Esophagus muscularis mucosa (tissue), 4 donors: ENCODE measurements at places on chromosomes 3 and 15. TPM values are rescaled to one million over a fixed set of nuclear protein-coding genes. Genes with fewer than 3 reads are reported as not detected.

DNA sequence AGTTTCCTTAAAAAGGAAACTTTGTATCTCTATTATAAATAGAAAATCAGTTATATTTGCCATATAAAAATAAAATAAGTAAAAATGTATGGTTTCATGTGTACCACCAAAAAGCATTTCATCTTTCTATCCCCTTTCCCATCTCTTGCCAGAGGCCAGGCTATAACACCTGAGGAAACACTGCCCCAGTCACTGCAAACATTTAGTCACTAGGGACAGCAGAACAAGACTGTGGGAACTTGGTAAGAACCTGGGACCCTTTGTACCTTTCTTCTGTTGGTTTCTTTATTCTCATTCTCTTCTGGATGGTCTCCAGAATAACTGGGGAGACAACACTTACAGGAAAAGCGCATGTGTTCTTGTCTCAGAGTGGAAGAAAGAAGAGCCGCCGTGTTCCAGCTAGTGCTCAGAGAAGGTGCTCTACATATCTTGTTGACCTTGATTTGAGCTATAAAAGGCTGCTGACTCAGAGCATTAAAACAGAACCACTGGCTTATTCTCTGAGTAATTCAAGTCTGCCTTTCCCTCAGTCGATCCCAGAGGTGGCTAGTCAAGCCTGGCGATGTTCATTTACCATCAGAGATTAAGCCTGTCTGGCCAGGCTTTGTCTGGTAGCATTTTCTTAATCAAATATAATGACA, 361.6 kb downstream of the RBMS3 start:
- DNase-seq: no peak

MED12L gene
- total RNA-seq: 0.42 TPM

- DNase-seq: no peak
Observed at GRCh38 chr3:111415018-111415417, 127.0 kb upstream of the CD96 start.

- no peak for DNase-seq
Observed at GRCh38 chr3:57972531-57973111, 35.6 kb upstream of the FLNB start.

GRIP2 gene
- total RNA-seq: 0.50 TPM

DNA sequence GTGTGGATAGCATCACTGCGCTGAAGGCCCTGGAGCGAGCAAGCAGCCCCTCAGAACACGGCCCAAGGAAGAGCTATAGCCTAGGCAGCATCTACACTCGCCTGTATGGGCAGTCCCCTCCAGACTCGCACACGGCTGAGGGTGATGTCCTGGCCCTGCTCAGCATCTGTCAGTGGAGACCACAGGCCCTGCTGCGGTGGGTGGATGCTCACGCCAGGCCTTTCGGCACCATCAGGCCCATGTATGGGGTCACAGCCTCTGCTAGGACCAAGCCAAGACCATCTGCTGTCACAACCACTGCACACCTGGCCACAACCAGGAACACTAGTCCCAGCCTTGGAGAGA, 20.5 kb downstream of the ATRIP start:
- no peak for DNase-seq

DNA sequence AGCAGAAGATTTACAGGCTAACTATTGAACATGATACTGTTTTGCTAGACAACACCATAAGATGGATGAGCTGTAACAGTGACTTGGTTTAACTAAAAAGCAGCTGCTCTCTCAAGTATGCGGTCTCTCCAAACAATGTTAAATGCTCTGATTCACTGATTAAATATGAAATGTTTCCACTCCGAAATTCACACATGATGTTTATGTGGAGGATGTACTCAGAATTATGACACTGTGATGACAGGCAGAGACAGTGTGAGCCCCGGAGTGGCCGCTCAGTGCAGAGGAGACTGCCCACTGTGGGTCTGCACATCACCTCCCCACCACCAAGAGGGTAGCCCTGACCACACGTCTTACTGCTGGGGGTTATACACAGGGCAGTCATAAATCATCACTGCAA, 83.9 kb upstream of the MEX3B start:
- no peak for DNase-seq

- no peak for DNase-seq
Observed at GRCh38 chr15:98322581-98322980, 325.8 kb upstream of the IGF1R start.

- no peak for DNase-seq
Observed at GRCh38 chr3:101861212-101861788, 12.0 kb downstream of the NFKBIZ start.

ZNF501 gene
- 5.1 TPM for total RNA-seq

DNA sequence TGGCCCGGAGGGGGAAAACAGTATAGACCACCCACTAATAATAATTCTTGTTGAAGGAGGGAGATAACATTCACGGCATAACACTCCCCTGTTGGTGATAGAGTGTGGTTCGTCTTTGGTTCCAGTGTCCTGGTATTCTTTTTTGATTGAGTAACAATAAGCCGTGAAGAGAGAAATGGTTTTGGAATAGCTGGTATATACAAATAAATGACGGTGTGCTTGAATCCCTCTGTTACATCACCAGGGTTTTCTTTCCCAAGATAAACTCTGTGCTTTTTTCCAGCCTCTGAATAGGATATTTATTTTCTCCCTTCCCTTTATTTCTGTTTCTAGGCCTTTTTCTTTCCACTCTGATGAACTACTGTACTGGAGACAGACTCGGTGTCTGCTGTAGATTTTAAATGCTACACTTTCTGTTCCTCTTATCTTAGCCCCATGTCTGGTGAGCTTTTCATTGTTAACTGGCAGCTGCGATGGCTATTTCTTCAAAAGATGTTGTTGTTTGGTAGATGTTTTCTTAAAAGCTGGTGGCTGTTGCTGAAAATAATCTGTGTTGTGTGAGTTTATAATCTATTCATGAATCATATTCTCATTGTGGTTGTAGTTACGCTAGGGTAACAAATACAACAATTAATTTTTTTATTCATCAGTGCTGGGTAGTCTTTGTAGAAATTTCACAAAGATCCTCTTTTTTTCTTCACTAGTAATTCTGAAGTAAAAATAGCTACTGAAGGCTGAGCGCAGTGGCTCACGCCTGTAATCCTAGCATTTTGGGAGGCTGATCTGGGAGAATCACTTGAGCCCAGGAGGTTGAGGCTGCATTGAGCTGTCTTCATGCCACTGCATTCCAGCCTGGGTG, 15.5 kb upstream of the SCAANT1 start:
- no peak for DNase-seq

DNA sequence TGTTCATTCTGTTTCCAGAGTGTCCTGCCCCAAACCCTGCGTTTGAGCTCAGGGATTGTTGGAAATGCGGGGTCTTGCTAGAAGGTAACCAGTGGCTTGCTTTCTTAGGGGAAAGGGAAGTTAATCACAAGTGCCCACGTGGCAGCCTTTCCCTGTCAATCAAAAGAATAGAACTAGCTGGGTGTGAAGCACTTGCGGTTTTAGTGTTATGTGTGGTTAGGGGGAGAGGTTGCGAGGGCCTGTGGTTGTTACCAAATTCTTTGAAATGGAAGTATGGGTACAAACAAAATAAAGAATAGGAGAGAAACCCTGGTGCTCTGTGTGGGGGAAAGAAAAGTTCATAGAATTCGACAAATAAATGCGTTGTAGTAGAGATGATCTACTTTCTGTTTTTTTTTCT, 67.6 kb downstream of the FNDC3B start:
- DNase-seq: no peak

NSUN3 gene
- 7.4 TPM for total RNA-seq

TIMMDC1 gene
- 59.0 TPM for total RNA-seq

P4HTM gene
- 46.4 TPM for total RNA-seq

- no peak for DNase-seq
Observed at GRCh38 chr15:85702321-85703101, 92.2 kb downstream of the KLHL25 start.

DNA sequence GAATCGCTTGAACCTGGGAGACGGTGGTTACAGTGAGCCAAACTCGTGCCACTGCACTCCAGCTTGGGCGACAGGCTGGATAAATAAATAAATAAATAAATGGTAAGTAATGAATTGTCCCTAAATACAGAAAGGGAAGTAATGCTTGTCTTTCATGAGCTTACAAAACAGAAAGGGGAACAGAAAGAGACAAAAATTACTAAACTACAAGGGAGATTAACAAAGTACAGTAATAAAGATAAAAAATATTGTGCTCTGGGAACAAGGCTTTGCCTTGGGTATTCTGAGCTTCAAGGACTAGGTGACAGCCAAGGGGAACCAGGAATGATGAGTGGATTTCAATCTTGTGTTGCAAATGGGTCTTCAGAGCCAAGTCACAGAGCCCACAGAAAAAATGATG, 9.2 kb upstream of the HLTF start:
- DNase-seq: no peak

SLCO2A1 gene
- 8.3 TPM for total RNA-seq

DNA sequence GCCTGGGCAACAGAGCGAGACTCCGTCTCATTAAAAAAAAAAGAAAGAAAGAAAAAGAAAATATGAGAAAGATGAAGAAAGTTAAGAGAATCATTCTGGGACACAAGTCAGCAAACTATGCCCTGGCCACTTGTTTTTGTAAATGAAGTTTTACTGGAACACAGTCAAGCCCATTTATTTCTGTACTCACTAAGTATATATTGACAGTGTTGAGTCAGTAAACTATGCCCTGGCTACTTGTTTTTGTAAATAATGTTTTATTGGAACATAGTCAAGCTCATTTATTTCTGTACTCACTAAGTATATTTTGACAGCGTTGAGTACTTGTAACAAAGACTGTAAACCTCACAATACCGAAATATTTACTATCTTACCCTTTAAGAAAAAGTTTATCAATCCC, 42.2 kb upstream of the SIN3A start:
- DNase-seq: no peak

TF gene
- under 0.01 TPM for total RNA-seq

DNA sequence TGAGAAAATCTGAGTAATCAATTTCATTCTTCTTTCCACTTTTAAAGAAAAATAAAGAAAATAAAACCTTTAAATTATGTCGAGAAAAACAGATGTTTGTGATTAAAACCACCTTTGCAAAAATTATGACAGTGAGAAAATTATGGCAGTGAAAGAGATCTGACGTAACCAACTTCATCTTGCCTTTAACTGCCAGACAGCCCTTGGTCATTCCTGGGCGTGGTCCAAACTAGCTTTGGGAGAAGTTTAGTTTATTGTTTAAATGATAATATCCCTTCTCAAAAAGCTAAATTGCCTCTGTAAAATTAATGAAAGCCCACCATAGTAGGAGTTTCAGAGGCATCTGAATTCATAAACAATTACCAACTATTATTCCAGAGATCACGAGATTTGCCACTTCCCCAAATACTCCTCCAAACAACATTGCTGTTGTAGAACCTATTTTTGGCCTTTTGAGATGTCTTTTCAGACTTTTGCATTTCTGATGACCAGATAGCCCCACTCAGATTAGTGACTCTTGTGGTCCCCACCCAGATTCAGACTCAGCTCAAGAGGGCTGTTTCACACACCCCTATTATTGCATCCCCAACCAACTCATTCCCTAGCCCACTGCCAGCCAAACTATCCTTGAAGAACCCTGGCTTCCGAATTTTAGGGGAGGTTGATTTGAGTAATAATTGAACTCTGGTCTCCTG, 664.4 kb upstream of the CBLB start:
- DNase-seq: no peak

NR1I2 gene
- not detected for total RNA-seq

DNA sequence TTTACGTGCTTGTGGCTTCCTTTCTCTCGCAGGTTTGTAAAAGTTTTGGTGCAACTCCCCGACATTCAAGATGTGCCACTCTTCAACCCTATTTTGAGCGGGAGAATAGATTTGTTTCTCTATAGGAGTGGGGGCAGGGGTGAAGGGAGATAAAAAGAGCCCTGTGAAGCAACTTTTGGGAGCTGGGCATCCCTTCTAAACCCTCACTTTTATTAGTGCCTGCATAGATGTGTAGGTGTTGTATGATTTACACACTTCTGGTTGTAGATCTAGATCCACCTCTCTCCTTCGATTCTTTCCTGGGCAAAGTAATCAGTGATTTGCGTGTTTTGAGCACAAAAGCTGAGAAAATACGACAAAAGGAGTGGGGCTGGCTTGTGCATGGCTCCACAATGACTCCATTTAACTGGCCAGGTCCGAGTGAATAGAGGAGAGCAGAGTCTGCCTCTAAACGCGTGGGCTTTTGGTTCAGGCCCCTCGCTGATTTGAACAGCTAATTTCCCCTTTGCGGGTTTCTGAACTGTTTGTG, 17.7 kb downstream of the SOX2 start:
- no peak for DNase-seq

GRCh38 chr3:185172086-185173049, 19.5 kb upstream of the C3orf70 start:
- DNase-seq: no peak

DNA sequence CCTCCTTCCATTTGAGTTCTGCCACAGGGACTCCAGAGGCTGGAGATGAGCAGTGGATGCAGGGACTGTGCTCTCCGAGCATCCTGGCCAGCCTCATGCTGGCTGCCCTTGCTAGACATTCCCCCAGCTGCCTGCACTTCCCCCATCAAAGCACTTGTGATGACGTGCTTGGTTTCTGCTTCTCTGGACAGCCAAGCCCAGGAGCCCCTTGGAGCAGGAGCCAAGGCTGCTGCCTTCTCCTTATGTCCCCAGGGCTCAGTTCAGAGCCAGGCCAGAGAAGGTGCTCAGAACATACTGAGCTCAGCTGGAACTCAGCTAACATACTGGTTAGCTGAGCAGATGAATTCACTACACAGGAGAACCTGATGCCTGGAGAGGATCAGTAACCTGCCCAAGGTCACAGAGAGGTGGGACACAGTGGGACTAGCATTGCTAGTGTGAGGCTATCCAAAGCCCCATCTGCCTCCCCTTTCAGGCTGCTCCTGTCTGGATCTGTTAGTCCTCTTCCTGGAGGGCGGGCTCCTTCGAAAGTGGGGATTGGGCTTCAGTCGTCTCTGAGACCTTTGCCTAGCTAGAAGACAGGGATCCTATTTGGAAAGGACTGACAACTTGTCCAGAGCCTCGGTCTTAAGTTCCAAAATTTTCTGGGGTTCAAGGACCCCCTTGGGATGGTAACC, 4.3 kb downstream of the PCBP4 start:
- DNase-seq: no peak

GRCh38 chr3:94429517-94429916, 366.7 kb downstream of the NSUN3 start:
- no peak for DNase-seq

- DNase-seq: no peak
Observed at GRCh38 chr3:158801201-158801600, 653 bp upstream of the MFSD1 start.

THBS1 gene
- total RNA-seq: 4,072 TPM

LRRC31 gene
- not detected for total RNA-seq
